GDM1 (cell line): ENCODE measurements at places on chromosomes 5 and 9.

- DNase-seq: no peak
Measured at GRCh38 chr5:169917500-169917899, 62.8 kb downstream of the INSYN2B start.

DNA sequence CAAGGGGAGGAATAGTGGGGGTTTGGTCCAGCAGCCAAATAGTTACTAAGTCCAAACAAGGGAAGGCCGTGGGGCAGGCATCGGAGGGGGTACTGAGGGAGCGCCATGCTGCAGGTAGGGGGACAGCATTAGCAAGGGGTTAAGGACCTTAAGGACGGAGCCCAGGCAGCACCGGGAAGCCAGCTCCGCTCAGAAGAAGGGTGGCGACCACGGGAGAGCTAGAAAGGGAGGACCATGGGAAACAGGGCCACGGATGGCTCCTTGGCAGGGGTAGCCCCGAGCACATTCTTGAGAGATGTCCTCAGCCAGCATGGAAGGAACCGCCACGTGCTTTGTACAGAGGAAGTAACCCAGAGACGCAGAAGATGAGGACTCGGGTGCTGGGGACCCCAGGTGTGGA, 76.2 kb upstream of the STXBP1 start:
- no peak for DNase-seq

DNA sequence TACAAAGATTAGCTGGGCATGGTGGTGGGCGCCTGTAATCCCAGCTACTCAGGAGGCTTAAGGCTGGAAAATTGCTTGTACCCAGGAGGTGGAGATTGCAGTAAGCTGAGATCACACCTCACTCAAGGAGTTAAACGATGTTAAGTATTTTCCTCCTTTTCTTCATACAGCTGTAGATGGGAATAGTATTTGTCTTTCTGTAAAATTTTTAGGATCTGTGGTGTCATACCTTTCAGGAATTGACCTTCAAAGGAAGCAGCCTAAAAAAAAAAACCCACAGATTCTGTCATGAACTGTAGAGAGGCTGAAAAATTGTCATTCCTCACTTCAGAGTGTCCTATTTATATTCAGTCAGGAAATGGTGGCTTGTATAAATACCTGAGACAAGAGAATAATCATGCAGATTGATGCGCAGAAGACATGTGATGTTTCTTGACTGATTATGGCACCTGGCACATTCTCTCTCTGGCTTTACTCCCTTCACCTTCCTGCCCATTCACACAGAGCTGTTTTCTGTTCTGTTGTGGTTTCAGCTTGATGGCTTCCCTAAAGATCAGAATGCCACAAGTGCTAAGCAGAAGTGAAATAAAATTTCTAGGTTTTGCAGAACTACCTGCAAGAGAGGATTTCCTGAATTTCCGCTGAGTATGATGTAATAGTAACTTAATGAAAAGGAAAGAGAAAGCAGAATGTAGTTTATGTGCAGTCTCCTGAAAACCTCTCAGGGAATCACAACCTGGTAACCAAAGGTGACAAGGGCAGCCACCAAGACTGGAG, 3.8 kb downstream of the IFNA1 start:
- peak; percentile 33 for DNase-seq

DNA sequence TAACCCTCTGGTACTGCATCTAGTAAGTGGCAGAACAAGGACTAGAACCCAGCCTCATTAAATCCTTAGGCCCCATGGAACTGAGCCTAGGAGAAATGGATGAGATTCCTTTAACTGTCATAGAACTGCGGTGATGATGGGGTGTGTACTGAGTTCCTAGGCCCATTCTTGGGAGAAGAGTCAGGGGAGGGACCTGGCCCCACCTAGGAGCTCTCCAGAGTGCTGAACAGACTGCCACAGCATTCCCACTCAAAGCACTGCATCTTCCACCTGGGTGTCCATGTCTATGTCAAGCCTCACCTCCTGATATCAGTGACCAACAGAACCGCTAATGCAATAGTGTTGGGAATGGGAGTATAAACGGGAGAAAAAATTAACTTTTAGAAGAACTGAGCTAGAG, 36.6 kb downstream of the TTLL11 start:
- DNase-seq: no peak

GRCh38 chr9:5140151-5140550, 45.3 kb downstream of the INSL6 start:
- DNase-seq: no peak

GRCh38 chr5:121292664-121293063, 559.0 kb upstream of the FTMT start:
- peak; percentile 23 for DNase-seq

DNA sequence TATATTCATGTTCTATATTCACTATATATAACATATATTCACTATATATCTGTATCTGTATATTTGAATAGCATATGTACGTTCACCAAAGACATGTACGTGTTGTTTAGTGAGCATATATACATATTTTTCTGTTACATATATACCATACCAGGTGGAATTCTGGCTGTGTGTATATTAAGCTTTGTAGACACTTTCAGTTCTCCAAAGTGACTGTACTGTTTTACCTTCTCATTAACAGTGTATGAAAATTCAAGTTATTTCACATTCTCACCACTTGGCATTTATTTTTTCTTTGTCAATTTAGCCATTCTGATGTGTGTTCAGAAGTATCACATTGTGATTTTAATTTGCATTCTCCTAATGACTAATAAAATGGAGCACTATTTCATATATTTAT, 52.2 kb downstream of the DROSHA start:
- no peak for DNase-seq

- no peak for DNase-seq
Measured at GRCh38 chr5:125199968-125200865, 453.8 kb upstream of the ZNF608 start.

DNA sequence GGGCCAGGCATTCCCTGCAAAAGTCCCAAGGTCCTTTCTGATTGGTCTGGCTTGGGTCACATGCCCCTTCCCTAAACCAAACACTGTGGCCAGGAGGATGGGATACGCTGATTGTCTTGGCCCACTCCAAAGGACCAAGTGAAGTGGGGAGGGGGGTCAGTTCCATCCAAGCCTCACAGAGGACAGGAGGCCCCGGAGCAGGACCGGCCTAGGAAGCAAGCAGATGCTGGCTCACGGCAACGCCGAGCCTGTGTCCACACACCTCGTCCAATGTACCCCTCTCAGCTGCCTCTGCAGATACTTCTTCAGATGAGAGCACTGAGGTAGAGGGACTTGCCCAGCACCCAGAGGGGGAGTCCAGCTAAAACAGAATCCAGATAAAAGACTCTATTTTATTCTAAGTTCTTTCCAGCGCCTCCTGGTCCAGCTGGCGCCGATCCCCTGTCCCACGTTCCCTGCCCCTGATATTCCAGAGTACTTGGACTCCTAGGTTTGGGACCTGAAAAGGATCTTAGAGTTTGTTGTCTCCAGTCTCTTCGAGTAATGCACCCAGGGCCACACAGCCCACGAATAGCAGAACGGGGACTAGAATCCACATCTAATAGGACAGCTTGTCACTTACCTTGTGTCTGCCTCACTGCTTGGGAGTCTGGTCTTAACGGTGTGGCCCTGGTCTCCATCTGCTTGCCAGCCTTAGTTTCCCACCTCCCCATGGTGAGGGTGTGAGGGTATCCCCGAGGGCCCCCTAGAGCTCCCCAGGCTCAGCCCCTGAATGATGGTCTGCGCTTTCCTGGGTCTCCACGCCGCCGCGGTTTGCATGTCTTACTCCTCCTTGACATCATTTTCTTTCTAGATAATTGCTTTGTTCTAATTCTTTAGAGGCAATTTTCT, 72.4 kb upstream of the UNC5A start:
- DNase-seq: no peak

DNA sequence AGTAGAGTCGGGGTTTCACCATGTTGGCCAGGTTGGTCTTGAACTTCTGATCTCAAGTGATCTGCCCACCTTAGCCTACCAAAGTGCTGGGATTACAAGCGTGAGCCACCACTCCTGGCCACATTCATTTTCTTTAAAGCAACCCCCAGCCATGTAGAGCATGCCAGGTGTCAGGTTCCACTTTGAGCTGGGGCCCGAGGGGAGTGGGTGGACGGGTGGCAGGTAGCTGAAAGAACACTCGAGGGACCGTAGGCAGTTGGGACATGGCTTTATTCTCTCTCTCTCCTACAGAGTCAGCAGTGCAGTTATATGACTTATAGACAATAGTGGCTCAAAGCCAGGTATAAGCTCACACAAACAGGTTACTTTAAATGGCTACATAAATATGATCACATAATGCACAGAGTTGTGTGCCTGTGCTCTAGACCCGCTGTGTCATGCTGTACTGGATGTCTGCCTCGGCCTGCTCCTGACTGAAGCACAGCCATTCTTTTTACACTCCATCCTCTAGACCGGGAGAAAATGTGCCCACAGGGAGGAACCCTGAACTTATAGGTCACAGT, 60.5 kb upstream of the FAM120A start:
- DNase-seq: no peak

DNA sequence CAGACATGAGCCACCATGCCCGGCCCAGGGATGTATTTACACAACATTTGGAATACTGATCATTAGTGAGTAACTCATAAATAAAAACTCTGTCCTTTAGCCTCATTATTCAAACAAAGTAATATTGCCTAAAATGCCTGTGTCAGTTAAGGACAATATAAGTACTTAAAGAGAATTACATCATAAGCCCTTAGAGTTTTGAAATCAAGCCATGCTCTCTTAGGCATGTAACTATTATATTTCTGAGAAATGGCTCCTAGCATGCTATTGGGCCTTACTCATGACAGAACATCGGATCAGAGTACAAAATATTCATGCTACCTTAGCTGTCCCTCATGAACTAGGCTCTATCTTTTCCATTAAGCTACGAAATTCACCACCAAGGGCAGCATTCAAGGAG, 309.3 kb downstream of the CHSY3 start:
- no peak for DNase-seq

DNA sequence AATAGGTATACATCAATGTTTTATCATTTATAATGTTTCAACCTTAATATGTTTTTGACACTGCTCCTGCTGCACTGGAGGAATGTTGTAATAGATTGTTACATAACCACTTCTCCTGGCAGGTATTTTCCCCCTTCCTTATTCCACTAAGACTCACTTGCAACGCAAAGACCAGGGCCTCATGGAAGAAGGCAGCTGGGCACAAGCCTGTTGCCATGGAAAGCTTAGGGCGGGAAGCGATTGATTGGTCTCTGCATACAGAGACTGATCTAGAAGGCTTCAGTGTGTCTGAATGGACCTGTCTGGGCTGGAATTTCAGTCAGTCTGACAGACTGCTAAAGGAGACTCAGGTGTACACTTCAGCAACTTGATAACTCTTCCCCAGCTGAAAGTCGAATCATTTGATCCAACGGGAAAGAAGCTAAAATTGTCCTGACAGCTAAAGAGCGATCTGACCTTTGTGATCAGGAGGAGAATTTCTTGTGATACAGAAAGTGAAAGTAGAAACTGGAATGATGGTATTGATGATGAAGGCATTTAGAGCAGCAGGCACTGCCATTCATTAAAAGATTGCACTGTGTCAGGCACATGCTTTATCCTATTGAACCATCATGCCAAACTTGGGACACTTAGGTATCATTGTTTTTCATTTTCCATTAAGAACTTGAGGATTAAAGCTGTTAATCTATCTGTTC, 65.1 kb downstream of the GRIA1 start:
- DNase-seq: no peak

GRCh38 chr9:87270221-87270847, 227.3 kb upstream of the DAPK1 start:
- DNase-seq: no peak

- no peak for DNase-seq
Measured at GRCh38 chr9:100803956-100804355, 224.6 kb upstream of the PLPPR1 start.

DNA sequence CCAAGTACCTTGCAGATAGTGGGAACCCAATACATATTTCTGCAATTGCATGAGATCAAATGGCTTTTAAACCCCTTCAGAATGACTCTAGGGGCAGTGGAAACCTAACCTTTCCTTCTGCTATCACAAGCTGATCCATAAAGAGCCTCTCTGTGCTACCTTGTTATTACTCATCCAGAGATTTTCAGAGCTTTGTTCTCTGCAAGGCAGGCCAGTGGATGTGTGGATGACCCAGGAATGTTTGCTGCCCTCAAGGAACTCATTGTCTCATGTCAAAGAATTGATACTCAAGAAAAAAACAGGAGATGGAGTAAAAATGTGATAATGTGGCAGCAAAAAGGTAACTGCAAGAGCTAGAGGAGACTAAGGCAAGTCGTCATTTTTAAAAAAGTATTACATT, 164.1 kb downstream of the HMHB1 start:
- DNase-seq: no peak

DNA sequence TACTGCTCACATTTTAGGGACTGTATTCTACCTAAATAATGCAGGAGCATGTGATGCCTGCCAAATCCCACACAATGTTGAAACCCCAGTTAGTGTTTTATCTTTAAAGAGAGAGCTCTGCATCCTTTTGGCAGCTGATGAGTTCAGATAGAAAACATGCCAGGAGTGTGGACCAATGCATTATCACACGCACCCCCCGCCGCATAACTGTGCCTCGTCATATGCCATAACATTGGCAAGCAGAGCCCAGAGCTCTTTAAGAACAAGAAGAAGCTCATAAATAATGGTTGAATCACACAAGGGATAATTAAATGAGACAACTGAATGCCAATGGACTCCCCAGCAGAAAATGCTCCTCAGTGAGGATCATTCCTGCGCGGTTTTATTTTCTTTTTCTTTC, 52.8 kb upstream of the RORB start:
- no peak for DNase-seq

- peak; percentile 55 for DNase-seq
Measured at GRCh38 chr9:128685636-128686489, 3.2 kb upstream of the SET start.

DNA sequence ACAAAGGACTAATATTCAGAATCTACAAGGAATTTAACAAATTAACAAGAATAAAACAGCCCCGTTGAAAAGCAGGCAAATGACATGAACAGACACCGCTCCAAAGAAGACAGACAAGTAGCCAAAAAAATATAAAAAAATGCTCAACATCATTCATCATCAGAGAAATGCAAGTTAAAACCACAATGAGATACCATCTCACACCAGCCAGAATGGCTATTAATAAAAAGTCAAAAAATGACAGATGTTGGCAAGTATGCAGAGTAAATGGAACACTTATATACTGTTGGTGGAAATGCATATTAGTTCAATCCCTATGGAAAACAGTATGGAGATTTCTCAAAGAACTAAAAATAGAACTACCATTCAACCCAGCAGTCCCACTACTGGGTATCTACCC, 302.7 kb upstream of the RGMB start:
- DNase-seq: no peak

GRCh38 chr5:126062398-126063221, 360.6 kb upstream of the GRAMD2B start:
- DNase-seq: no peak

- DNase-seq: no peak
Measured at GRCh38 chr5:151020304-151021110, at the start of gene GPX3. TSS of gene GPX3 (plus strand) at chr5:151020591. CDS start at chr5:151020655, 64 bp downstream.

DNA sequence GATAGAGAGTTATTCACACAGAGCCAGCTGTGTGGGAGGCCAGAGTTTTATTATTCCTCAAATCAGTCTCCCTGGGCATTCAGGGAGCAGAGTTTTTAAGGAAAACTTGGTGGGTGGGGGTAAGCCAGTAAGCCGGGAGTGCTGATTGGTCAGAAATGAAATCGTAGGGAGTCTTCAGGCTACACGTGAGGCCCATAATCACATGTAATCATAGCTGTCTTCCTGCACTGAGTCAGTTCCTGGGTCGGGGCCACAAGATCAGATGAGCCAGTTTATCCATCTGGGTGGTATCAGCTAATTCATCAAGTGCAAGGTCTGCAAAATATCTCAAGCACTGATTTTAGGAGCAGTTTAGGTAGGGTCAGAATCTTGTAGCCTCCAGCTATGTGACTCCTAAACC, 10.8 kb upstream of the TTC39B start:
- DNase-seq: no peak
